ENCODE measurements at places on chromosomes 3 and 15.
A peak's percentile ranks its signal among the peaks of the same experiment; 100 is the strongest.

DNA sequence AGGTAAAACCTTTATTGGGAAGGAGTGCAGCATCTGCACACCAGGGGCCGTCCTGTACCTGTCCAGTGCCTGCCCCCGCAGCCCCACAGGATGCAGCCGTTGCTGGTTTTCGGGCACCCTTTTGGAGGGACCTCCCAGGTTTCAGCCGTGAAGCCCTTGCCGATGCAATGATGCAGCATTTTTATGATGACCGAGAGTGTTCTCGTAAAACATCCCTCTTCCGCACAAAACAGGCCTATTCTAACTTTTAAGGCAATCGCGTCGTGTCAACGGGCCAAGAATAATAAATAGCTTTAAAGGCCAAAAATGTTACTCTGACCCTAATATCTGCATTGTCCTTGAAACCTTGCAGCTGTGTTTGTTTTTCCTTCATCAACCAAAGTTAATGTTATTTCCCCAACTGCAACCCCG, 126.1 kb downstream of the LRRK1 start:
- DNase-seq: no peak

GRCh38 chr3:54713455-54713854, 214.4 kb downstream of the LRTM1 start:
- no peak for DNase-seq

GRCh38 chr15:75380773-75381172, 12.4 kb upstream of the MAN2C1 start:
- no peak for DNase-seq

GRCh38 chr3:73070675-73071575, 9.5 kb downstream of the EBLN2 start:
- no peak for DNase-seq

- no peak for DNase-seq
These were observed 952.5 kb upstream of the SEMA6D start for GRCh38 chr15:46764851-46765250.

DNA sequence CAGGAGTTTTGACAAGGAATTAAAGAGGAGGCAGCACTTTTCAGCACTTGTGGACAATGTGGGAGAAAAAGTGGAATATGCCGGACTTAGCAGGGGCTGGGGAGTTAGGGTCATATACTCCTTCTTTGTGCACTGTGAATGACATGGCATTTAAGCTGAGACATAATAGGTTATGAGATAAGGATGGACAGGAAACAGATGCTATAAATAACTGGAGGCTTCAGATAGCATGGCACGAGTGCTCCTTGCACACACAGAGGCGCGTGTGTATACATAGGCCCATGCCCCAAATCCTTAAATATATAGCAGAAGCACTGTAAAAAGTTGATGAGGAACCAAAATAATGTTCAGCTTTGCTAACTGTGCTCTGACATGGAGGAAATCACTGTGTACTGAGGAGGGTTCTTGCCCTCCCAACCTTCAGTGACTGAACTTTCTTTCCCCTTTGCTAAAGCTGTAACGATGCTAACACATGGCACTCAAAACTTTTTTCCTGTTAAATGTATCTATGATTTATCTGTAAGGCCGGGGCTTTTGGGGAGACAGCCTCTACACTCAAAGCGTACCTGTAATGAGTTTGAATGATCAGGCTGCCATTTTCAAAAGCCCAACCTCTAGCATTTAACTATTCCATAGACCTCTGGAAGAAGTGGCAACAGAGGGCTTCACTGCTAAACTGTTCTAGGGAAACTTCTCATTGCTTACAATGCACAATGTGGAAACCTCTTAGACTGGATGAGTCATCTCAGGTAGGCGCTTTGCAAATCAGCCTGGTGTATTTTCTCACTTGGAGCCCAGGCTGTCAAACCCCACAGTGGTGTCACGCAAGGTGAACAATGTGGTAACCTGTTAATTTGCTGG, 784.6 kb downstream of the NR2F2 start:
- no peak for DNase-seq

DNA sequence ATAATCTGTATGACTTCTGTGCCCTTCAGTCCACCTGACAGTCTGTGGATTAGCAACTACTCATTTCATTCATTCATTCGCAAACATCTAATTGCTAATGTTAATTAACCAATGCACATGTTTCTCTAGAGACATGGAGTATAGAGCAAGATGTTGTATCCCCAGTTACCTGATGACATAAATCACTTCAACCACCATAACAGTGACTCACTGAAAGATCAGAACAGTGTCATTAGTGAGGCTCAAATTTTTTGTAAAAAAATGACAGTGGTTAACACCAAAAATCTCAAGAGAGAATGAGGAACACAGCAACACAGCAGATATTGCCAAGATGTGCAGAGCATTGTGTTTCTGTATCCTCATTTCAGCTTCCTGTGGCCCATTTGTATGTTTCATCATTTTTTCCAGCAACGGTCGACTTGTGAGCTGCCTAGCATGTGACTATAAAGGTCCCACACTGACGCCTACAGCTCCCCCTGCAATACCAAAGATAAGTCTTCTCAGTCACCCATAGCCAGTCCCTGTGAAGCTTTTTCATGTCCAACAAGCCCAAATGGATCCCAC, 3.7 kb upstream of the PLD1 start:
- no peak for DNase-seq

GRCh38 chr15:87874896-87875711, 381.4 kb downstream of the NTRK3 start:
- no peak for DNase-seq

GRCh38 chr3:164467007-164467406, 611.3 kb downstream of the SI start:
- no peak for DNase-seq

DNA sequence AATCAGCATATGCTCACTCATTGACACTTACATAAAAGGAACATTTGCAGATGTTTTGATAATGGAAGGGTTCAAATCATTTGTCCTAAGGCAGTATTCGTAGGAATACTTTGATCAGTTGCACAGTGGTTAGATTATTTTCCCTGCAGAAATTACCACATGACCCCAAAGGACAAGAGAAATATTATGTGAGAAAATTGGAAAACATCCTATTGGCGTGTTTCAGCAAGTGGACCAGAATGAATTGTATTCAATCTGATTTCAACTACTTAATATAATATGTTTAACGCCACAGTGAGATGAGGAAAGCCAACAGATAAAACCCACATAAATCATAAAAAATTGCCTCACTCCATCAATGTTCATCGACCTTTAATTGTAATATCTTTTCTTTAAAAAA, 195.0 kb upstream of the MDFIC2 start:
- DNase-seq: no peak

DNA sequence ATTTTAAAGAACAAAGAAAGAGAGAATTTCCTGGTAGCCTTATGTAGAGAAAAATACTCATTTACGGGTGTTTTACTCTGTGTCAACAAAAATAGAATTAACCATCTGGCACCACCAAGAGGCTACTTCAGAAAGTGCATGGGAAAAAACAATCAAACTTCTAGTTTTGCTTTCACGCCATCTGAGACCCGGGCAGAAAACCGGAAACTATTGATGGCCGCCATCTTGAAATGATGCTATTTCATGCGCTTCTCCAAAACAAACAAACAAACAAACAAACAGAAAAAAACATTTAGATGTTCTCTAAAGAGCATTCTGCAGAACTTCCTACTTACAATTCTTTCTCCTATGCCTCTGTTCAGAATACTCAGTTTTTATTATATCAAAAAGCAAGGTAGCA, 49.4 kb upstream of the SYNPR start:
- DNase-seq: no peak

DNA sequence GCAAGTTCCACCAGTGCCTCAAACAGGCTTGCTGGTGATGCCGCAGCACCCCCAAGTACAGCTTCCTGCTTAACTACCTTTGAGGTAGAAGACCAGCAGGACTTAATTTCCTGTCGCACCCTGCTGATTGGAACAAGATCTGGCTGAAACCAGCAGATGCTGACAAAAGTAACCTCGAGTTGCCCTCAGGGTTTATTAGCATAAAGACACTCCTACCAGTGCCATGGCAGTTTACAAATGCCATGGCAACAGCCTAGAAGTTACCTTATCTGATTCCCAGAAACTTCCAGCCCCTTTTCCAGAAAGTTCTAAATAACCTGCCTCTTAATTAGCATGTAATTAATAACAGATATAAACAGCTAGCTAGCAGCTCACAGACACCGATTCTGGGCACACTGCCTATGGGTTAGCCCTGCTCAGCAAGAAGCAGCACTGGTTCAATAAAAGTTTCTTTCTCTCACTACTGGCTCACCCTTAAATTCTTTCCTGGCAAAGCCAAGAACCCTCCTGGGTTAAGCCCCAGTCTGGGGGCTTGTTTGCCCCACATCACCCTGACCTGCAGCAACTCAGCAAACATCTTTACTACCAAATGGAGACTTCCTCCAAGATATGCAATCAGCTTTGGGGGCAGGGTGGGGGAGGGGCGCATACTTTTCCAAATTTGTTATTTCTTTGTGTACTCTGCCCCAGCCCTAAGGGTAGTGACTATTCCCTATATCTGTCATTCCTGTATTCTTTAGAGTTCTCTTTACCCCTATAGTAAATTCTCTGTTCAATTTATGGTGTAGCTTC, 54.2 kb downstream of the MAP4 start:
- DNase-seq: no peak

DNA sequence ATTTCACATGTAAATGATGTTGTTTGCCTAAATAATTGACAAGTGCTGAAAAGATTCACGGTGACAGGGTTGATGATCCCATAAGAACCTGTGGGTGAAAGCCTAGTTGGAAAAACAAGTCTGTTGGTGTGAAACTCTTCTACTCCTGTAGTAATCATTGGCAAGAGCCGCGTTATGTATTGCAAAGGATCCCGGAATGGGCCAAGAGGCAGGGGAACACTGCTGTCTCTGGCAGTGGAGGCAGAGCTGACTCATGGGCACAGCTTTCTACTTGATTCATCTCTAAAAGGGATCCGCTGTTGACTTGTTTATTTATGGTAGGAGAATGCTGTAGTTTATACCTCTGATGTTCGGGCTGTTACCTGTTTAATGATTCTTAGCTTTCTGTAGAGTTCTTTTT, 63.1 kb downstream of the MAP6D1 start:
- DNase-seq: no peak

DNA sequence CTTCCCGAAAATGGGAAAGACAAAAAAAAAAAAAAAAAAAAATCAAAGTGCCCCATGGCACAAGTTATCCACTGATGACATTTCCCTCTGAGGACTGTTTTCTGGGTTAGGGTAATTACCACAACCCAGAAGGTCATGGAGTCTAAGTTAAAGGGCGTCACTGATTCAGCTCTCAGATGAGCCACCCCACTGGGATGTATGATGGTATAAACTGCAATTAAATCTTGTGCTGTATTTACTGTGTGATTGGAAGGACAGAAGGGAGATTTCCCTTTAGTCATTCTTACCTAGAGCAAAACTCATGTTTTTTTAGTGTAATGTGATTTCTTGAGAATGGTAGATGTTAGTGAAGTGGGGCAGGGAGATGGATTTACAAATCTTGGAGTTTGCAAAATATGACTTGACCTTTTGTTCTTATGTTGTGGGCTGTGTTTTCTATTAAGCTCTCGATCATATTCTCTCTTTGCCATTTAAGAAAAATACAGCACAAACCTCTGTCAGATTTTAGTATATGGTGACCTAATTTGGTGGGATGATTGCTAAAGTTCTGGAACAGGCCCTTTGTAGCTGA, 244.2 kb downstream of the PTPRG start:
- DNase-seq: no peak

- DNase-seq: no peak
These were observed 26.4 kb downstream of the PEAK1 start for GRCh38 chr15:77393471-77393840.

- DNase-seq: no peak
These were observed 19.3 kb downstream of the TBC1D21 start for GRCh38 chr15:73892446-73893226.

GRCh38 chr3:112405845-112406244, 72.9 kb downstream of the CD200 start:
- no peak for DNase-seq

DNA sequence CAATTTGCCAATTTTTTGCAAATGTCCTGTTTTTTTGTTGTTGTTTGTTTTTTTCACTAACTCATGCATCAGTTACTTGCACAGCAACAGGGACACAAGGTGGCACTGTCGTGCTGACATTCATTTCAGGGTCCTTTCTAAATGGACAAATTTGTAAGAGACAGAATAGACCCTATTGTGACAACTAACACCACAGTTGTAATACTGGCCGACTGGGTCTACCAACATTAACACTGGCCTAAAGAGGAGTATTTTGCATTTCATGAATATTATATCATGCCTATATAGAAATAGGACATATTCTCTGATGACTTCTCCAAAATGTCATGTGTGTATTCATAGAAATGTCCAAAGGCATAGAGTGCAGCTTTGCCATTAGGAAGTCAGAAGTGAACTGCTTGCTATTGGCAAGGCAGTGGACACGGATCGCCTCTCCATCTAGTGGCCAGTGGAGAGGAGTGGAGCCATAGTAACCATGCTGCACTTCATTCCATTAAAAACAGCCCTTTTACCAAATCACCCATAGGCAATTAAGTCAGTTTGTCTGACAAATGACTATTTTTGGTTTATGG, 54.8 kb downstream of the ZBTB20 start:
- DNase-seq: peak; percentile 19

- DNase-seq: no peak
These were observed 83.2 kb downstream of the GADL1 start for GRCh38 chr3:30811151-30811795.

DNA sequence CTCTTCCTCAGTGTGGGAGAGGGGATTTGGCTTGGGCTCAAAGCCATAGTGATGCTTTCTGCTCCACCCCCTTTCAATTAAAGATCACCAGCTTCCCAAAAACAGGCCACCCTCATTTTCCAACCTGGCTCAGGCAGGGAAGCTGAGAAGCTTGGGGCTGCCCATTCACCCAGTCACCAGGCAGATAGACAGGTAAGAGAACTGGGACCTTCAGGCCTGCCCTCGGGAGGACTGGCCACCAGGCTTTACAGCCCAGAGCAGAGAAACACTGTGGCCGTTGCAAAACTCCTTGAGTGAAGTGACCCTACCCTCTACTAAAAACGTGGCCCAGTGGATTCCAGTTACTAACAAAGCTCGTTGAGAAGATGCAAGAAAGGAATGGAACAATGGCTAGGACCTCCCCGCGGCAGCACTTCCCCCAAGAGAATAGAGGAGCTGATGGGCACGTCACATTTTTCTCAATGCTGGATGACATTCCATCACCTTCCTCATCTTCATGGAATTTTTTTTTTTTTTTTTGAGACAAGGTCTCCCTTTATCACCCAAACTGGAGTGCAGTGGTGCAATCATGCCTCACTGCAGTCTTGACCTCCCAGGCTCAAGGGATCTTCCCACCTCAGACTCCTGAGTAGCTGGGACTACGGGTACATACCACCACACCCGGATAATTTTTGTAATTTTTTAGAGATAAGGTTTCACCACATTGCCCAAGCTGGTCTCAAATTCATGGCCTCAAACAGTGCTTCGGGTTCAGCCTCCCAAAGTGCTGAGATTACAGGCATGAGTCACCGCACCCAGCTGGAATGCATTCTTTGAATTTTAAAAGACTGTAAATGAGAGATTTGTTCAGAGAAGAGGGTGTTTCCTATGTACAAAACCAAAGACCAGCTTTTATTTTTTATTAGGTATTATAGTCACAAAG, 37.9 kb downstream of the LIPC start:
- DNase-seq: no peak

GRCh38 chr15:83871808-83872559, 218.1 kb downstream of the ADAMTSL3 start:
- no peak for DNase-seq
